Stimulated activated CD4-positive, alpha-beta T cell treated with anti-CD3 and anti-CD28 coated beads, Interleukin-12 subunit alpha, Interleukin-12 subunit beta, amount 100 ng/mL, for 24 hours (primary cell): ENCODE measurements at places on chromosomes 2 and 18.

DNA sequence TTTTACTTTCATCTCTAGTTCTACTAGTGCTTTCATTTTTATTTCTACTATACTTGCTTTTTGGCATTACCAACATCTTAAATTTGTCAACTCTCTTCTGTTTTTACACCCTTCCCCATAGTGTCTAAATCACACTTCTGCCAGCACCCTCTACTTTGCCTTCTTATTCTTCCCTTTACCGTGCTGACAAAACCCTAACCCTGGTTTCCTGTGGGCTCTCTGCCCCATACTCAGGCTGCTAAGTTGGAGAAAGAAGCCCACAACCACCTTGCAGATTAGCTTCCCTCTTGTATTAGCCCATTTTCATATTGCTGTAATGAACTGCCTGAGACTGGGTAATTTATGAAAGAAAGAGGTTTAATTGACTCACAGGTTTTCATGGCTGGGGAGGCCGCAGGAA is 24.8 kb downstream of the GIGYF2 start:
- DNase-seq: no peak

GRCh38 chr18:74768096-74768495 is 170.4 kb downstream of the ZNF407 start:
- no peak for DNase-seq

- no peak for DNase-seq
Observed at GRCh38 chr2:119137502-119137901, 21.0 kb downstream of the C1QL2 start.

- no peak for DNase-seq
Observed at GRCh38 chr2:133044556-133044955, 374.6 kb upstream of the LYPD1 start.

GRCh38 chr18:79781331-79781941 is 16.3 kb upstream of the KCNG2 start:
- DNase-seq: no peak

GRCh38 chr2:222903234-222904220 is 42.7 kb downstream of the ACSL3 start:
- no peak for DNase-seq

DNA sequence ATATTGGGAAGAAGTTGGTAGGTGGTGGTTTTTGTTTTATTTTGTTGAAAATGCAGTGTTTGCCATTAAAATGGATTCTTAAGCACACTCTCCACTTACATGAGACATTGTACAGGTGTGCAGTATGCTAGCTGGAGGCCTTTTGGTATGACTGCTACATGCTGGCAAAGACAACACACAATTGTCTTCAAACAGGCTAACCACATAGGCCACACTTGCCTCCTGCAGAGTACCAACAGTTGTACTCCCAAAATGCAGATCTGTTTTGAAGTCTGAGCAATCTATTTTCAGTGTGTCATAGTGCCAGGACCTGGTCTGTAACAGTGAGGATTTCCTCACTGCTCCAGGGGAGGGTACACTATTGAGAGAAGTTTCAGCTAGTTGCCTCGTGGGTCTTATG is 213.6 kb downstream of the ZRANB3 start:
- no peak for DNase-seq

DNA sequence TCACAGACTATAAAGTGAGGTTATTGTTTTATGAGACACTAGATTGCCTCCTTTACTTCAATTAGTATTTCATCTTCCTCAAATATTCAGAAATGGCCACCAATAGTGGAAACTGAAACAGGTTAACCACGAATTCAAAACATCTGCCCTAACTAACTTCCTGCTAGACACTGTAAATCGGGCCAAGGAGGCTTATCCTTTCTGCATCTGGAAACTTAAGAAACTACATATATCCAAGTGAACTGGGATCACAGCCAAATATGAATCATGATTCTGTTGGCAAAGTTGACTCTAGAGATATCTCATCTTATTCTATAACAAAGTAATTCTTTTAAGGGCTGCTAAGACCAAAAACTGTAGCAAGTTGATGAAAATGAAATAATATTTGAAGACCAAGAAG is 136.6 kb upstream of the ZC3H15 start:
- no peak for DNase-seq

DNA sequence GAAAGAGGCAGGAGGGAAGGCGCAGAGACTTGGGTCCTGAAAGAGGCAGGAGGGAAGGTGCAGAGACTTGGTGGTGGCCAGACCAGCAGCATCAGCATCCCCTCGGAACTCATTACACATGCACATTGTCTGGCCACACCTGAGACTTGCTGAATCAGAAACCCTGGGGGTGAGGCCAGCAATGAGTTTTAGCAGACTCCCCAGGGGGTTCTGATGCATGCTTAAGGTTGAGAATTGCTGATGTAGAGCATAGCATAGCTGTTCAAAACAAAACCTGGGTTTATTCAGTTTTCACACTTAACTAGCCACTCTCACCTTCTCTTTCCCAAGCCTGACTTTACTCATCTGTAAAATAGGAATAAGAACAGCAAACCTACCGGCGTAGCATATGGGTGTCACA is 122.9 kb downstream of the MRO start:
- no peak for DNase-seq

GRCh38 chr2:36128359-36128758 is 227.2 kb upstream of the CRIM1 start:
- DNase-seq: no peak

DNA sequence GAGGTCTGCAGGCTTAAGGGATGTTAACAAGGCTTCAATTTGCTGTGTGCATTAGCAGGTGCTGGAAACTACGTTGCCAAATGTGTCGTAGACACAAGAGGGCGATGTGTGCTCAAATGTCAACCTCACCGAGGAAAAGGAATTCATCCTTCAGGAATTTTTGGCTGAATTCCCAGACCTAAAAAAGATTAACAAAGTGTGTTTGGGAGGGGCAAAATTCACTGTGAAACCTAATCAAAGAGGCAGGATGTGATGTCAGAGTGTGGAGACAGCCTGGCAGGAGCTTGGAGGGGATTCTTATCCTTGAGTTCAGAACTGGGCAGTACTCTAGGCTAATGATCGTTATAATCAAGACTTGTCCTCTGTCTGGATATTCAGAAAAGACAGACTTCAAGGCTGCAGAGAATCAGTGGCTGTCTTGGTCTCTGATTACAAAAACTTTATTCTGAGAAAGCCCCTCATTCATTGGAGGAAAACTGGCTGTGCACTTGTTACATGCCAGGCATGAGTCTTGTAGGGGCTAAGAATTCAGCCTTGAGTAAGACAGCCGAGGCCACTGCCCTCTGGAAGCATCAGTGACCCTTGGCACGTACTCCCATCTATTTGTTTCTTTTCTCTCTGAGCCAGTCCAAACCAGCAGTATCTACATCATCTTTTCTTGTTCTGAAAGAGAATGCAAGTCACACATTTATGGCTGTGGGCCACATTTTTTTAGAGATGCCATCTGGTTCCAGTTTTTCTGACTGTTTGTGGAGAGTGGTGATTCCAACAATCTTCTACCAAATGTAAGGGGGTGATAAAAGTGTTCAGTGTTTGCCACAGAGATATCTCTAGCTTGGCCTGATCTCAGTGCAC is 18.7 kb upstream of the SCYGR1 start:
- DNase-seq: no peak

DNA sequence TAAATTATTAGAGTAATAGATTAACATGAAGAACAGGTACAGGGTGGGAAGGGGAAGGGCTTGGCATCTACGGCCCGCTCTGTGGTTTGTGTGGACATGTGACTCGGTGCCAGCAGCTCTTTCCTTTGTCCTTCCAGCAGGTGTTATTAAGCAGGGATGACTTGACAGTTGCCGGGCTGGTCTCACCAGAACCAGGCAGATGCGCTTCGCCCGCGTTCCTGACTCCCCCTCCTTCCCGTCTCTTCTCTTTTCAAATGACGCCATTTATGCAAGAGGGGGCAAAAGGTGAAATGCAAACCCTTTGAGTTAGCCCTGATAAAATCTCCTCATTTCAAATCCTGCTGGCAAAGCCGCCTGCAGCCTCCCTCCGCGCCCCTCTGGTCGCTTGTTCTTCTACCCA is 38.9 kb upstream of the MGAT4A start:
- no peak for DNase-seq

- no peak for DNase-seq
Observed at GRCh38 chr2:21233194-21233593, 109.4 kb downstream of the TDRD15 start.
